ENCODE measurements at places on chromosomes 6 and 20. TPM values are rescaled to one million over a fixed set of nuclear protein-coding genes. Genes with fewer than 3 reads are reported as not detected.

C6orf58 gene
- 0.06 TPM for polyA plus RNA-seq

PEX3 gene
- polyA plus RNA-seq: 68.1 TPM

FBXO30 gene
- 4.3 TPM for polyA plus RNA-seq

NUP43 gene
- 24.0 TPM for polyA plus RNA-seq

All from keratinocyte (primary cell).